Ovary (tissue), 10 donors: ENCODE measurements at places on chromosomes 7 and 10. TPM values are rescaled to one million over a fixed set of nuclear protein-coding genes. Genes with fewer than 3 reads are reported as not detected.

Gene SORCS3
- total RNA-seq = 1.0 TPM

Gene ARHGEF5
- total RNA-seq = 11.3 TPM

Gene EVX1
- not detected for total RNA-seq

Gene GPR146
- total RNA-seq = 12.8 TPM

Gene CYCS
- 46.4 TPM for total RNA-seq

Gene PNLIPRP1
- 2.8 TPM for total RNA-seq

Gene PTN
- 6.1 TPM for total RNA-seq

Gene TMEM140
- 9.3 TPM for total RNA-seq

Gene BMPER
- 7.6 TPM for total RNA-seq

Gene TFPI2
- total RNA-seq = 126 TPM

Gene CPA2
- total RNA-seq = not detected

Gene OGDH
- 84.6 TPM for total RNA-seq

Gene NEUROG3
- total RNA-seq = not detected

Gene HGF
- total RNA-seq = 1.0 TPM

Gene BAG3
- total RNA-seq = 31.9 TPM

Gene ZDHHC6
- total RNA-seq = 26.9 TPM

Gene OPN4
- total RNA-seq = not detected

Gene CSTF2T
- total RNA-seq = 30.1 TPM

Gene TAC1
- total RNA-seq = 0.74 TPM

Gene SSC4D
- total RNA-seq = 1.4 TPM

Gene DENND2A
- total RNA-seq = 16.8 TPM

Gene SEC31B
- total RNA-seq = 8.3 TPM

Gene FKBP6
- total RNA-seq = not detected

Gene WDFY4
- total RNA-seq = 1.7 TPM

Gene COBL
- total RNA-seq = 5.2 TPM

Gene CPEB3
- 6.6 TPM for total RNA-seq

Gene GIMAP5
- 4.9 TPM for total RNA-seq

Gene VSTM4
- total RNA-seq = 45.0 TPM

Gene ANKRD30A
- total RNA-seq = not detected

Gene THNSL1
- total RNA-seq = 7.3 TPM

Gene GAD2
- not detected for total RNA-seq

Gene NUTM2A
- total RNA-seq = 2.5 TPM

Gene TRIM50
- not detected for total RNA-seq
